ENCODE measurements at places on chromosomes 12 and 14. TPM values are rescaled to one million over a fixed set of nuclear protein-coding genes. Genes with fewer than 3 reads are reported as not detected.

GRCh38 chr14:37985826-37986470, 221.8 kb upstream of the SSTR1 start:
- DNase-seq: peak; percentile 22

GRCh38 chr12:14774074-14774905, 29.0 kb downstream of the WBP11 start:
- DNase-seq: peak; percentile 96

- no peak for DNase-seq
Measured at GRCh38 chr12:88834226-88834625, 254.0 kb upstream of the KITLG start.

DNA sequence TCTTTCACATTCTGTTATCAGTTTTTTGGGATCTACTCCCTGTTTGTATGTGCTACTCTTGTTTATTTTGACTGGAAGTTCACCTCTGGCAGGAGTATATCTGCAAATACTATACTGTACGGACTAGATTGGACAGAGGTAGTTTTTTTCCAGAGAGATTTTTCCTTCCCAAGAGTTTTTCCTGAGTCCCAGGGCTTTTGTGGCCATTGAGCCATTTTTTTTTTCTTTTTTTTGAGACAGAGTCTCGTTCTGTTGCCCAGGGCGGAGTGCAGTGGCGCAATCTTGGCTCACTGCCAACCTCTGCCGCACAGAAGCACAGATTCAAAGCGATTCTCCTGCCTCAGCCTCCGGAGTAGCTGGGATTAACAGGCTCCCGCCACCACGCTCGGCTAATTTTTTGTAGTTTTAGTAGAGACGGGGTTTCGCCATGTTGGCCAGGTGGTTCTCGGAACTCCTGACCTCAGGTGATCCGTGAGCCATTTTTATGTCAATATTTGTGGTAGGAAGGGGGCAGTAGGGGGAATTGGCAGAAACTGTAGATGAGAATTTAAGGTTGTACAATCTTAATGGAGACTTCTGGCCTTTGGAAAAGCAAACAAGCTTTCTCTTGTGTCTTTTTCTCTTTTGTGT, 19.4 kb downstream of the KTN1 start:
- peak; percentile 82 for DNase-seq

DNA sequence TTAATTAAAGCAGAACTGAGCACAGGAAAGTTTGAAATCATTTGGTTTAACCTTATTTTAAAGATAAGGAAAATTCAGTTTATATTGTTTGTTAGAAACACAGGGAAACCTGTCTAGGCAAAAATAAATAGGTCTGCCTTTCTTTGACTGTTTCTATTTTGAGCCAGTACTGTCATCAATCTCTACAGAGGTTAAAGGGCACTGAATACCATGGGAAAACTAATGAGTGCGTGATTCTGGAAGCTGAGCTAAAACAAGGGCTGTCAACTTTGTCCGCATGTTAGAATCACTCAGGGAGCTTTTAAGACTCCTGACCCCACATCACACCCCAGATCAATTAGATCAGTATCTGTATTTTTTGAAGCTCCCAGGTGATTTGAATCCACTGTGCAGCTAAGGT, 38.8 kb downstream of the NOPCHAP1 start:
- DNase-seq: no peak

- no peak for DNase-seq
Measured at GRCh38 chr14:73397810-73398209, 60.5 kb downstream of the NUMB start.

Gene PTPRQ
- 0.81 TPM for total RNA-seq

Gene OVCH1
- not detected for total RNA-seq

GRCh38 chr12:123134271-123134671, 16.6 kb downstream of the PITPNM2 start:
- peak; percentile 46 for DNase-seq

GRCh38 chr12:49853671-49854070, 10.8 kb upstream of the BCDIN3D start:
- DNase-seq: no peak

Gene OR4K17
- total RNA-seq: not detected

DNA sequence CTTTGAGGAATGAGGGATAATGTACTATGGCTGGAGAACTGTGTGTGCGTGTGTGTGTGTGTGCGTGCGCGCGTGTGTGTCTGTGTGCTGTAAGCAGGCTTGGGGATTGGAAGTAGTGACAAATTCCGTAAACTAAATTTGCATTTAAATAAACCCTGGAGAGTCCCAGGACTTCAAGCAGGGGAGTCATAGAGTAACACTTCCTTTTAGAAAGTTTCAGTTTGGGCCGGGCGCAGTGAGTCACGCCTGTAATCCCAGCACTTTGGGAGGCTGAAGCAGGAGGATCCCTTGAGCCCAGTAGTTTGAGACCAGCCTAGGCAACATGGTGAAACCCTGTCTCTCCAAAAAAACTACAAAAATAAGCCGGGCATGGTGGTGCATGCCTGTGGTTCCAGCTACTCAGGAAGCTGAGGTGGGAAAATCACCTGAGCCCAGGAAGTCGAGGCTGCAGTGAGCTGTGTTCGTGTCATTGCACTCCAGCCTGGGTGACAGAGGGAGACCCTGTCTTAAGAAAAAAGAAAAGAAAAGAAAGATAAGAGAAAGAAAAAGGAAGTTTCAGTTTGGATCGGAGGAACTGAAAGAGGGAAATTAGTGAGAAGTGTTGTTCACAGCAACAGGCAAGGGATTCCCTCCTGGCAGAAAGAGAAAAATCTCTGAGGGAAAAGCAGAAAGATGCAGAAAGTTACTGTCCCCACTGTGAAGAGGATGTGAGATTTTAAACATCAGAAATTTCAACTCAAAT, 222.7 kb upstream of the SOX5 start:
- no peak for DNase-seq

Gene HOXC5
- not detected for total RNA-seq

GRCh38 chr12:53952335-53952694, 2.4 kb upstream of the HOXC12 start:
- DNase-seq: no peak
